NCI-H774 (cell line): ENCODE measurements at places on chromosomes 4 and X.

GRCh38 chrX:9355739-9356138, 109.1 kb upstream of the TBL1X start:
- no peak for DNase-seq

GRCh38 chrX:69896046-69896445, 153.7 kb downstream of the AWAT2 start:
- no peak for DNase-seq

GRCh38 chrX:29419774-29420553, 795.4 kb upstream of the MAGEB2 start:
- DNase-seq: no peak

DNA sequence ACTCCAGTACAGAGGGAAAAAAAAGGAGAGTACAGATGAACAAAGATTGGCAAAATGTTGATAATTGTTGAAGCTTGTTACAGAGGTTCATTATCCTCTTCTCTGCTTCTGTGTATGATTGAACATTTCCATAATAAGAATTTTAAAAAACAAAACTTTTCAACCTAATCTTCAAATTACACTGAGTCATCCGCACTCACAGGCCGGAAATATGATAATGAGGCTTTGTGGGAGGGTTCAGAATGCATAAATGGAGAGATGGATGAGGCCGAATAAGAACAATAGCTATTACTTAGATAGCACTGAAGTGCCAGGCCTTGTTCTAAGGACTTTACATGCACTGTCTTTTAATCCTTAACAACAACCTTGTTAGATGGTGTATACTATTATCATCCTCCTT, 4.6 kb upstream of the ERCC6L start:
- no peak for DNase-seq

GRCh38 chr4:166977596-166977995, 256.7 kb downstream of the SPOCK3 start:
- DNase-seq: no peak

DNA sequence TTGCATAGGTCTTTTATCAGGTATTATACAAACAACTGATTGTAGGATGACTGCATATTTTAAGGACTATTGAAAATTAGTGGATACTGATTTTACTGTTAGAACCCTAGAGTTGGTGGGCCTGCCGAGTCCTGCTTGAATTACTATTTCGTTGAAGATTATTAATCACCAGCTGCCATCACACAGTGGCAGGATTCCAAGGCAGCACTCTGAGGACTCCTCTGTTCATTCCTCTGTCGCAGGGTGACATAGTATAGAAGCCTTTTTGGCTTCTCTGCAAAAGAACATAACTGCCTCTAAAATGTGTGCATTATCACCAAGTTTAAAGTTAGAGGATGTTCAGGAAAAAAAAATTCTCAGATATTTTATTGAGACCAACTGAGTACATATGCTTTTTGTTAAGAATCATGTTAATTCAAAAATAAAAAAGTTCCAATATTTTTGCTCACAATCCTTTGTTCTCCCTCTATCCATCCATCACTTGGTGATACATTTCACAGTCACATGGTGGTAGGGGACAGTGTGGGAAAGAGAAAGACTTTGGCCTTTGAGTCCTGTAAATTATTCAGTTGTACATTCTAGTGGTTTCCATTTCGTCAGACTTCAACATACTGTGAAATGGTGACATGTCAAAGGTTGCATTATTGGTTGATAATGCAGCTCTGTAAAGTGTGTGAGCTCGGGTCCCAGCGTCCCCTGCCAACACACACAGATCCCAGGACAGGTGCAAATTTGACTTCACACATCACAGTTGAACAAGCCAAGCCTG, 332.5 kb downstream of the GRID2 start:
- DNase-seq: no peak
